ENCODE measurements at places on chromosomes 1 and 21.
A peak's percentile ranks its signal among the peaks of the same experiment; 100 is the strongest.

- DNase-seq, result no peak
Observed at GRCh38 chr1:72003092-72003491, 279.2 kb downstream of the NEGR1 start.

DNA sequence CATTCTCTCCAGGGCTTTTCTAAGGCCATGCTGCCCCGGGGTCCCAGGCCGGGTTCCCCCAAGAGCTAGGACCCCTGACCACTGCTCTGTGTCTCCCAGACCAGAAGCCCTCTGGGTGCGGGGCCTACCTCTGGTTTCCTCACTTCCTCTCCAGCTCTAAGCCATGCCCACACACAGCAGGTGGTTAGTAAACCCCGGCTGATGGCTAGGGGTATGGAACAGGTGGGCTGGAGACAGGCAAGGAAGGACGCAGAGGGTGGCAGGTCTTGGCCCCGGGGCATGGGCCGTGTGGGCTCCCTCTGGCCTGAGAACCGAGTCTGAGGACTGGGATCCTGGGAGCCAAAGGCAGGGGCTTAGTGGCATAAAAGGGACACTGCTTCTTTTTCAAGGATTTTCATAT is 15.9 kb upstream of the PLCH2 start:
- no peak for DNase-seq

DNA sequence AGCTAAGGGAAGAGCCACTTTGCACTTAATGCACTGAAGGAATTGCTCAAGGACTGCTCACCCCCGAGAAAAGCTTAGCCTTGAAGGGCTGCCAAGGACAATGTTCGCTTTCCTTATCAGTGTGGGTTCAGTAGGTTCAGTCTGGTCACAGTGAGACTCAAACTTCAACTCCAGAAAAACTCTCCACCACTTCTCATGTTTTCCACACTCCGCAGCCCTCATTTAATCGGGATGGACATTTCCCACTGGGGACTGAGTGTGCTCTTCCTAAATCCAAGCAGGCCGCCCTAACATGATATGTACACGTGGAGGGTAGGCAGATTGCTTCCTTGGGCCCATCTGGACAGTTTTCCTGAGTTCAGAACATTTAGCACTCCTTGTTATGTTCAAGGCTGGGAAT is 19.5 kb downstream of the SUSD4 start:
- DNase-seq, result no peak

GRCh38 chr1:160606611-160607010 is 27.3 kb upstream of the CD84 start:
- DNase-seq, result no peak

DNA sequence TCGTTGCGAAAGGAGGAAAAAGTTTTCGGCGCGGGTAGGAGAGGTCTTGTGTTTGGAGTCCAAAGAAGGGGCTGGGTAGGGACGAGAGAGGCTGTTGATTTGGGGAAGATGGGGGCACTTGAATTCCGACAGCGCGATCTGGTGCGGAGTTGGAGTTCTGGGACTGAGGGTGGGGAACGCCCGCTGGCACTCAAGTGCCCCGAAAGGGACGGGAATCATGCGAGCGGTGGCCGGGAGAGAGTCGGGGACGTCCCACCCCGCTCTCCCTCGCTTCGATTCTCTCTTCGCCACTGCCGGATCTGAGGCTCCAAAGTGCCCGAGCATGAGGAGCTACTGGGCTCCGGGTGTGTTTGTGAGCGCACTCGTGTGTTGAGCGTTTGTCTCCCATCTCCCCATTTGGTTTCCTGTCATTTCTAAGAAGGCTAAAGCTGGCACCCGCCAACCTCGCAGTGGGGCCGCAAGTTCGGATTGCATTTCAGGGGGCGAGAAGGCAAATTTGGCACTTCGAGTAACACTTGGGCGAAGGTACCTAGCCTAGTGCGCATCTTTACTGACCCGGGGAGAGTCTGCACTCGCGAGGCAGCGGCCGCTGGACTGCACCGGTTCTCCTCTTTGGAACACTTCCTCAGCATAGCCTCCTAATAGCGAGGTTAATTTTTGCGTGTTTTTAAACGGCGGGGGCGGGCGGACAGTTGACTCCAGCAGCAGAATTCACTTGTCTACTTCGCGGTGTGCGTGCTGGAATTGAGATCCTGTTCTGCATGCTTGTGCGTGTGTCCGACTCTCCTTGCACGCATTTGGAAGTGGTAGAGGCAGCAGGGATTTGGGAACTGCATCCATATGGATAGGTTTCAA is 1.2 kb downstream of the CHRM3 start:
- no peak for DNase-seq

DNA sequence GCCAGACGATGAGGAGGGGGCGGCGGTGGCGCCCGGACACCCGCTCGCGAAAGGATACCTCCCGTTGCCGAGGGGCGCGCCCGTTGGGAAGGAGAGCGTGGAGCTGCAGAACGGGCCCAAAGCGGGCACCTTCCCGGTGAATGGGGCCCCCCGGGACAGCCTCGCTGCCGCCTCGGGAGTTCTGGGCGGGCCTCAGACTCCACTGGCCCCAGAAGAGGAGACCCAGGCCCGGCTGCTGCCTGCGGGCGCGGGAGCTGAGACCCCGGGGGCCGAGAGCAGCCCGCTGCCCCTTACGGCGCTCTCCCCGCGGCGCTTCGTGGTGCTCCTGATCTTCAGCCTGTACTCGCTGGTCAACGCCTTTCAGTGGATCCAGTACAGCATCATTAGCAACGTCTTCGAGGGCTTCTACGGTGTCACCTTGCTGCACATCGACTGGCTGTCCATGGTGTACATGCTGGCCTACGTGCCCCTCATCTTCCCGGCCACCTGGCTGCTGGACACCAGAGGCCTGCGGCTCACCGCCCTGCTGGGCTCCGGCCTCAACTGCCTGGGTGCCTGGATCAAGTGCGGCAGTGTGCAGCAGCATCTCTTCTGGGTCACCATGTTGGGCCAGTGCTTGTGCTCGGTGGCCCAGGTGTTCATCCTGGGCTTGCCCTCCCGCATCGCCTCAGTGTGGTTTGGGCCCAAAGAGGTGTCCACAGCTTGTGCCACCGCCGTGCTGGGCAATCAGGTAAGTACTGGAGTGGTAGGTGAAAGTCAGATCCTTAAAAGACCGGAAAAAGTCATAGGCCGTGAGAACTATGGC is 588 bp downstream of the FLVCR1 start:
- no peak for DNase-seq

- no peak for DNase-seq
Observed at GRCh38 chr1:16430606-16431005, 6.6 kb downstream of the SPATA21 start.

- no peak for DNase-seq
Observed at GRCh38 chr21:40143822-40144525, 276.7 kb downstream of the PCP4 start.

DNA sequence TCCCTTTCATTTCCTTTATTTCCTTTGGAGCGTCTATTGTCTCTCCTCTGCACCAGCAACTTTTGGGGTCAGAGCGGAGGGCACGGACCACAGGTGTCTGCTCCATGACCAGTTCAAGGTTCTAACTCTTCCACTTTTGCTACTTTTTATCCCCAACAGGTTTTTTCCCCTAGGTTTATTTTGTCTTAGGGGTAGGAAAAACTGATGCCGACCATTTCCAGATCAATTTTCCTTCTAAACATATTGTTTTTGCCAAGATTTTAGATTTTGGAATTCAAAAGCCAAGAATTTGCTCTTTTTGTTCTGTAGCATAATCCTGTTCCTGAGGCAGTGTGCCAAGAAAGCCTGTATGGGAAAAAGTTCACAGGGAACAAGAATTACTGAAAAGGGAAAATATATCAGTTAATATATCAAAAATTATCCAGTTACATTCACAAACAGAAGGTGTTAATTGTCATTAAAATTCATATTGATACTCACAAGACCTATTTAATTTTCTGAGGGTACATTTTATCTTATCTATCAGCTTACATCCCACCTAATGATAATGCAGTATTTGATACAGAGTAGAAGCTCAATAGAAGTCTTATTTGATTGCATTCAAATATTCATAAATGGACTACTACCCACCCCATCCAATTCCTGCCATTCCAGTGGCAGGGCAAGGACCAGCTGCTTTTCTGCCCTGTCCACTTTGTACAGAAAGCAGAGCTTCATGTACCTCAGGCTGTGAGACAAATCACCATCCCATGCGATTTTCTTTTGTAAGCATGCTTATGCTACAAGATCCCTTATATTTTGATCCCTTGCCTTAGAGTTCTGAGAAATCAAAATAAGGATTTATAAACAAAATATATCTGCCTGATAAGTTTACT is 31.2 kb downstream of the TSEN15 start:
- no peak for DNase-seq

DNA sequence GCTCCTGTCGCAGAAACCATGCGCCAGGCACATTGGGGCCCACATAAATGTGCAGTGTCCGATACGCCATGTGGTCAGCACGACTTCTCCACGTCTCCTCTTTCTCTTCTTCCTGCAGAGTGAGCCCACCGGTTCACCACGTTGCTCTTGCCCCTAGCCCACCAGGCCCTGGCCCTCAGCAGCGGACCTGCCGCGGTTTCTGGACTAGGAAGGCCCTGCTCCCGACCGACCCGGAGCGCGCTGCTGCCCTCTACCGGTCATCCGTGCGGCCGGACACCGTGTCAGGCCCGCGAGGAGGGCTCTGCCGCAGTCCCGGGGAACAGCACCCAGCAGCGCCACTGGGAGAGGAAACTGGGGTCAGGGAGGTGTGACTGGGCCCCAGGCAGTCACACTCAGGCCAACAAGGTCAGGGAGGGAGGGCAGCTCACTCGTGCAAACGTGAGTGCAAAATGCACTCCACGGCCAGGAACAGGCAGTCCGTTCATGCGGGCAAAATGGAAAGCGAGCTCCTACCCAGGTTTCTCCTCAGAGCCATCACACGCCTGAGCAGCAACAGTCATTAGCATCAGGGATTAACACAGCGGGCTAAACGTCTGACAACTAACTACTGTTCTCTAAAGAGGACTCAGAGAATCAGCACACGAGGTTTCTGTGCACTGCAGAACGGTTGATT is 13.7 kb downstream of the TLR5 start:
- DNase-seq, result peak; percentile 12

GRCh38 chr1:195909061-195909460 is 699.2 kb downstream of the KCNT2 start:
- DNase-seq, result no peak

DNA sequence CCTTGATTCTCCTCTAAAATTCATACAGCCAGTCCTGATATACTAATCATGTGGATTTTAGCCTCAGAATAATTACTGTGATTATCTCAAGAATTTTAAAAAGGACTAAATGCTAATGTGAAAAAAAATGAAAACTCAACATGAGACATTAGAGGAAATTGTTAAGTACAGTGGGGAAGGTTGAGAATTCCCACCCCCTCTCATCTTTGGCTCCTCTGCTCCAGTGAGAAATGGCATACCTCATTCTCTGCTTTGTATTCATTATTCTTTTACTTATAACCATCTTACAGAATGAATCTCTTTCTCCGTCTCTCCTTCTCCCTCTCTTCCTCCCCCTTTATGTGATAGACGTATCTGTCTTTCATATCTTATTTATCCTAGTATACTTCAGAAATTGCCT is 70.9 kb downstream of the DIRAS3 start:
- DNase-seq, result no peak

- no peak for DNase-seq
Observed at GRCh38 chr21:45412909-45413611, 8.1 kb downstream of the COL18A1 start.

- DNase-seq, result no peak
Observed at GRCh38 chr1:152886758-152887409, 8.8 kb downstream of the SMCP start.

DNA sequence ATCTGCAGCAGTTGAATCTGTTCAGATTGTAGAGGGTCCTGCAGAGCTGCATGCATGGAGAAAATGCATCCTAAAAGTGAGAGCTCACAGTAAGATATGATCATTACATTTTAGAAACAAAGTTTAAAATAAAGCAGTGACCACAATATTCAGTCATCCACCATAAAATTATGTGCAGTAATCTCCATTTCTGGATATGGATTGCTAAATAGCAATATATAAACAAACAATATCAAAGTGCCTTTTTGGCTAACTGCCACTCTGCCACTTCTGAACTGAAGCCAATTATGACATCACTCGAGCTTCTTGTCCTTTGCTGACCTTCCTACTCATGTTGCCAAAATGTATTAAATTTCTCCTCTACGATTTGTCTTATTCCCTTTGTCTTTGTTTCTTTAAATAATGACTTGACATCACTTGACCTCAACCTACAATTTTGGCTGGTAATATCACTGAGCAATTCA is 262.0 kb upstream of the CXADR start:
- no peak for DNase-seq

- DNase-seq, result no peak
Observed at GRCh38 chr1:213604477-213604876, 383.3 kb upstream of the PROX1 start.

DNA sequence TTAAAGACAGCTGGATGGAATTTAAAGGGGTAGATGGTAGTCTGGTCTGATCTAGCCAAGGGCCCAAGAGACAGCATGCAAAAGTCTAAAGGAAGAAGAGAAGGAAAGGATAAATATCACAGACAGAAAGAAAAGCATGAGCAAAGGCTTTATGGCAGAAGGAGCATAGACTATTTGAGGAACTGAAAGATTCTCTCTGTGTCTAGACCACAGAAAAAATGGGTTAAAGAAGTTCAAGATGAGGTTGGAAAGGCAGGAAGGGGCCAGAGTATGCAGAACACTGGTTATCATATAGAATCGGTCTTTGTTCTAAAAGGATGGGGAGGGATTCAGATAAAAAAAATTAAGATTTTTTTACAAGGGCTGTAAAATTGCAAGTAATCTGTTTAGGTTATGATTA is 136.8 kb upstream of the SGIP1 start:
- no peak for DNase-seq

DNA sequence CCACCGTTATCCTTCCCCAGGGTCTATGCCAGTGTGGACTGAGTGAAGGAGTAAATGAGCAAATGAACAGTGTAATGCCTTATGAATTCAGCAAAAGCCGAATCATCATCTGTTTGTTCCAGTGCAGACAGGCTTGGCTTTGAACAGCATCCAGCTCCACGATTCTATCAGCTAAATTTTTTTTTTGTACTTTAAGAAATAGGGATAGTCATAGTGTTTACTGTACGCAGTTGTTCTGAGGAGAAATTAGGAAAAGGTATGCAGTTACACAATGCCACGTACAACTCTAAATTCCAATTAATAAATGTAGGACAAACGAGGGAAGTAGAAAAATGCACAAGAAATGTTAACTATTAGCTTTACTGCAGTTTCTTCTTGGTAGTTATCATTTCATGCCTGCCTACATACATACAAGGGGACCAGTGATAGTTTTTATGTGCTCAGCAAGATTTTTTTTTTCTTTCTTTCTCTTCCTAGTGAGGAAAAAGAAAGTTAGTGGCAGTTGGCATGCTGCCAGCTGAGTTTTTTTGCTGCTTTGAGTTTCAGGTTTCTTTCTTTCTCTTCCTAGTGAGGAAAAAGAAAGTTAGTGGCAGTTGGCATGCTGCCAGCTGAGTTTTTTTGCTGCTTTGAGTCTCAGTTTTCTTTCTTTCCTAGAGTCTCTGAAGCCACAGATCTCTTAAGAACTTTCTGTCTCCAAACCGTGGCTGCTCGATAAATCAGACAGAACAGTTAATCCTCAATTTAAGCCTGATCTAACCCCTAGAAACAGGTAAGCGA is at the start of gene IFI44L:
Gene IFI44L, plus strand, starts transcription at position 646 of the 777 bp plus-strand sequence. CDS start 7,468 bp downstream, outside the sequence.
- peak; percentile 73 for DNase-seq
